Activated CD4-positive, alpha-beta T cell treated with anti-CD3 and anti-CD28 coated beads, Interleukin-2, amount 50 U/mL, for 4 hours (primary cell): ENCODE measurements at places on chromosomes 3 and 15.

DNA sequence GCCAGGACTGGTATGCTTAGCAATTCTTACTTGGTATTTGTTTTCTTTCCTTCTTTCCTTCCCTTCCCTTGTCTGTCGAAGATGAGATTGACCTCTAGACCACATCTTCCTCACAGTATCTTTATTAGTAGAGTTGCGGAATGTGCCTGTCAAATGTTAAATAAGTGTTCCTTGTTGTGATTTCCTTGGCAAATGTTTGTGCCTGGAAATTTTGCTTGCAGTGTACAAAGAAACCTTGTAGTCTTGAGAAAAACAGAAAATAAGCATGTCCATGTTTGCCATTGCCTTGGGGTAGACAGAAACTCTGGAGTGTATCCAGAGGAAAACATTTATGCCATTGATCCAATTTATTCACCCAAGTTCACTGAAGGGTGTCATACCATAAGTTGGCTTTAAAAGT lies 79.5 kb upstream of the ZNF385D start:
- no peak for DNase-seq

GRCh38 chr3:113607219-113607596 lies 74.9 kb downstream of the SIDT1 start:
- DNase-seq: no peak

DNA sequence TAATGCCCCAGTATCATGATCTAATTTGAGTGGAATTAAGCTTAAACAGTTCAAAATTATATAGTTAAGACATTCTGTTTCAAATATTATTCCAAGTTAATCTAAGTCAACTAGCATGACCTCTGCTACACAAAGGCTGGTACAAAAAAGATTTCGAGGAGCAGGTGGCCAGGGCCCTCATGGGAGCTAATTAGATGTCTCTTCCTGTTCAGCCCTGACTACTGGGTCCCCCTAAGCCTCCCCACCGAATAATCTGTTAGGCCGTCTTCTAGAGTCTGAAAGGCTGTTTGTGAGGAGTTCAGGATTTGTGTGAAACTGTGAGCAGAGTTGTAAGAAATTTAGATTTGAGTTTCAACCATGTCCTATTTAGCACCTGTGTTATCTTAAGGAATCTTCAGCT lies 75.4 kb downstream of the PPM1L start:
- no peak for DNase-seq

DNA sequence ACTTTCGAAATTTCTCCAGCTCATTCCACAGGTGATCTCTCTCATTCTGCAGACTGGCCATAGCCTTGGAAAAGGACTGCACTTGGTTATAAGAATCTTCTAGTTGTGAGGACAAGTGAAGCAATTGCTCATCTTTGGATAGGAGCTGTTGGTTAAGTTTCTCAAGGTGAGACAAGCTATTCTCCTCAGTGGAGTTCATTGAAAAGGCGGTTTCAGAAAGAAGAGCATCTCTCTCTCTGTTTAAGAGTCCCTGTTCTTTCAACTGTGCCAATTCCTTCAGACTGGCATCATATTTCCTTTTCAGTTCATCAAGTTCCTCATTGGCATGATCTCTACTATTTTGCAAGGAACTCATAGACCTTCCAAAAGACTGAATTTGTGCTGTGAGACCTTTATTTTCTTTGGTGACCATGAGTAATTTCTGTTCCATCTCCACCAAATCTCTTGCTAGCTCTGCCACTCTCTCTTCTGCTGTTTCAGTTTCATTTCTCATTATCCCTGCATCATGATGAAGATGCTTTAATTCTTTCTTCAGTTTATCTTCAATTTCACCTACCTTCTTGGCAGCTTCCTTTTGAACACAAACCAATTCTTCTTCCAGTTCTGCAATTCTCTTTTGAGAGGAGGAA lies 30.2 kb upstream of the HCLS1 start:
- no peak for DNase-seq

DNA sequence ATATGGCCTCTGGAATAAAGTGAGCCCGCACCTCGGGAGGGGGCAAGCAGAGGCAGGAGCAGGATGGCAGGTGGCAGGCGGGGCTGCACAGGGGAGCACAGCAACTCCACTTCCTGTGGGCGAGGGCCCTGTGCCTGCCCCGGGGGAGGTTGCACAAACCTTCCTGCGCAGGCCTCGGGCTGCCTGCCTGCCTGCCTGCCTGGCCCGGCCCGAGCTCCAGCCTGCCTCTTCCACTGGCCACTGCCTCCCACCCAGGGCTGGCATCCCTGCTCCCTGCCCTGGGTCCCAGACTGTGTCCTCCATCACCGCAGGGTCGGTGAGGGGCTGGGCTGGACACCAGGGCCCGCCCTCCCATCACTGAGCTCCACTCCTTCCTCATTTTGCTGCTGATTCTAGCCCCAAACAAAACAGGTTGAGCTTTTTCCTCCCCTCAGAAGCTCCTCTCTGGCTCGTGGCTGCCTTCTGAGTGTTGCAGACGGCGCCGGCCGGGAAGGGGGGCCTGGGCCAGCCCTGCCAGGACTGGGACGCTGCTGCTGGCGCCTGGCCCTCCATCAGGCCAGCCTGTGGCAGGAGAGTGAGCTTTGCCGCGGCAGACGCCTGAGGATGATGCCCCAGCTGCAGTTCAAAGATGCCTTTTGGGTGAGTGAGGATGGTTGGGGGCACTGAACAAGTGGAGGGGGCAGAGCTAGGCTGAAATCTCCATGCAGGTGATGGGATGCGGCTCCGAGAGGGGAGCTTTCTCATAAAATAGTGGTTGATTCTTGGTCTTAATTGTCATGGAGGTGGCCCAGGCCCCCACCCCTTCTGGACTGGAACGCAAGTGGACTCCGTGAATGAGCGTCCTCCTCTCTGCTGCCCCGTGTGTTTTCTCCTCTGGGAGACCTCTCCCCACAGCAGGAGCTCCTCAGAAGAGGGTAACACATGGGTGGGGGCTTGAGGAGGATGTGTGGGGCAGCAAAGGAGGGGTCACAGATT lies at the start of gene PSTPIP1:
TSS of gene PSTPIP1 (plus strand) at position 156 of the 975 bp plus-strand sequence. CDS start at position 604, 448 bp downstream.
- DNase-seq: peak; percentile 49

DNA sequence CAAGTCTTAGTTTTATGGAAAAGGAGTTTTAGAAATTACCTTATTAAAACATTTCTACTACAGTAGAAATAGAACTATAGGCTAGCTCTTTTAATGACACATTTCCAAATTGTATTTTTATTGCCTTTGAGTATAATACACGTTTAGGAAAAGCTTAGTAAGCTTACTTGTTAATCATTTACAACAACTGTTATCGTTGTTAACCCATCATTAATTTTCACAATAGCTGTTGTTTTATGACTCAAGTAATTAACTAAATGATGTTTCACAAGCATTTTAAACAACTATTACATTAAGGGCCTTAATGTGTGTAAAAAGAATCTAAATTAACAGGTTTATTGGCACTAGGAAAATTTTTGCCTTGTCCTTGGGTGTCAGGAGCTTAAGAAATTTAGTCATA lies 120.5 kb upstream of the THRB start:
- no peak for DNase-seq

GRCh38 chr15:70067681-70068080 lies 30.0 kb downstream of the TLE3 start:
- no peak for DNase-seq

GRCh38 chr3:72078676-72079368 lies 293.9 kb upstream of the PROK2 start:
- DNase-seq: no peak

- DNase-seq: no peak
These were observed 213.8 kb upstream of the STAC start for GRCh38 chr3:36166477-36166876.

DNA sequence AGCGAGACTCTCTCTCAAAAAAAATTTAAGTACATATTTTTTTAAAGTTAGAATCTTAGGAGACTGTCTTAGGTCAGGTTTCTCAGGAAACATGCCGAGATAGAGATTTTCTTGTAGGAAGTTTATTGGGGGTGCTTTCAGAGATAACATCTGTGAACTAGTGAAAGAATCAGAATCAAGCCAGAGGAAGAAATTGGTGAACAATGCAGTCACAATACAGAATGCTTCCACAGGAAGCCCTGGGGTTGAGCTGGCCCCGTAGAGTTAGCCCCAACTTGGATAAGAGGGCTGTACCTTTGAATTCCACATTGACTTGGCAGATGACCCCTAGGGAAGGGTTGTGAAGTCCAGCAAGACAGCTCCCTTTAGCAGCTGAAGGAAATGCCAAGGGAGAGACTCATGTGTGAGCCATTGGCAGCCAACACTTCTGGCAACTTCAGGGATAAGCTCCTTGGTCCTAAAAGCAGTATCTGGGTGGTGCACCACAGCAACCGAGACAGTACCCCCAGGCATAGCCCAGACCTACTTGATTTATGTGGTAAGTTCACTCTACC lies 7.1 kb upstream of the PLCB2 start:
- DNase-seq: no peak

GRCh38 chr15:67021455-67021854 lies 43.9 kb upstream of the SMAD3 start:
- DNase-seq: no peak
